Effector CD8-positive, alpha-beta T cell (primary cell): ENCODE measurements at places on chromosomes 4 and X.

GRCh38 chr4:165620913-165621312, 242.1 kb downstream of the CPE start:
- no peak for DNase-seq

- no peak for DNase-seq
Observed at GRCh38 chrX:69016293-69016941, 148.8 kb downstream of the PJA1 start.

DNA sequence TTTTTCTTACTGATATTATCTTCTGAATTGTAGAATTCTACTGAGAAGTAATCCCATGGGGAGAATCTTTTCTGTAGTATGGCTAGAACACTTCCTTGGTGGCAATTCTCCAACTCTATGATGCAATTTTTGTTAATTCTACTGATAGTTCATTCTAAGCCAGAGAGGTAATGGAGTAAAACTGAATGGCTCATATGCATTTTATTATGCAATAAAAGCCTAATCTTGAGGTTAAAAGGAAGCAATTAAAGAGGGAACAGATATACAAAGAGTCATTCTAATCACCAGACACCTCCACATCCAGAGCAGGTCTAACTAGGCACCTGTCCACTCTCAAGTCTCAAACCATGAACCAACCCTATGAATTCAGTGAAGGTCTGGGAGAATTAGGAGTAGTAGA, 9.7 kb downstream of the RAP2C start:
- DNase-seq, result no peak

DNA sequence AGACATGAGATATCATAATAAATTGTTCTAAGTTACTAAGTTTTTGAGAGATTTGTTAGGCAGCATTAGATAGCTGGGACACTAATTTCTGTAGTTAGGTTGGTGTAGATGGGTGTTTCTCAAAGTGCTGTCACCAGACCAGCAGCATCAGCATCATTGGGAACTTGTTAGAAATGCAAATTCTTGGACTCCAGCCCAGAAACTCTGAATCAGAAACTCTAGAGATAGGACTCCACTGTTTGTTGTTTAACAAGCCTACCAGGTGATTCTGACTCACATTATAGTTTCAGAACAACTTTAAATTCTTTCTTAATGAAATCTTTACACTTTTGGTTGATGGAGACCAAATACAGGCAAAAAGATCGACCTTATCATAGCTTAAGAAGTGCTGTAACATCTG, 173.7 kb downstream of the PABPC4L start:
- DNase-seq, result no peak

DNA sequence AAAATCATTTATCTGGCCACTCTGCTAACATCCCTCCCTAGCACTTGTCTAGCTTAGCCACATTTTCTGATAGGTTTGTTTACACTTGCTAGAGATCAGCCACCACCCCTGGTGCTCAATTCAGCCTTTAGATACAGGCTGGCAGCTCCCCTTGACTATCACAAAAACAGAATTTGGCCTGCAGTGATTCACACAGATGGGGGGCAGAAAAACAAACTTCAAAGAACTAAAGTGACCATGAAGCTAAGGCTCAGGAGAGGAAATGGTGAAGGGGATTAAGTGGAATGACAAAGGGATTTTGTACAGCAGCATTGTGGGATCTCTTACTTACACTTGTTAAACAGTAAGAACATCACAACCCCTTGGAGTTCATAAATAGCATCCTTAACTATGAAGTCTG, 1718.0 kb upstream of the PCDH7 start:
- no peak for DNase-seq

DNA sequence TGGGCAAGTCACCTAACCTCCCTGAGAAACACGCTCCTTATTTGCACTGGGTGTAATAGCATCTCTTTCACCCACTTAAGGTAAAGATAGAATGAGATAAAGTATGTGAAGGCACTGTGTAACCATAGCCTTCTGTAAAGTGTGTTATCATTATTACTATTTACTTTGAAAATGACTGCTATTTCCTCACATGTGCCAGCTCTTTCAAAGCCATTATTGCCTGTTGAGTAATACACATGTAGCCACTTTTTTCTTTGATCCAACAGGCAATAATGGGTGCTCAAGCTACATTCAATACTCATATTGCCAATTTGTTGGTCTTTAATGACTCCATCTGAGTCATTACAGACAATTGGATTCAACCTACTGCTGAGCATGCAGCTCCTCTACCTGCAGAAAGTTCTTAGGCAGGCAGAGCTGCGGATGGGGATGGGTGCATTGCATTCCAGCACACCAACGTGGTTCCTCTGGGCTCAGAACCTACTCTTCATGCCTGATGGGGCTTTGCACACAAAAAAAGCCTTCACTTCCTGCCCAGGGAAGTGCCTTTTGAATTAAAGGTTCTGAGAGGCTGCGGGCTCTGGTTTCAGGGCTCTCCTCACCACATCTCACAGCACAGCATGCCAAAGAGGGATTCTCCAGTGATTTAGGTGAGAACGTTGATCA, 9.7 kb downstream of the PTCHD1 start:
- no peak for DNase-seq

DNA sequence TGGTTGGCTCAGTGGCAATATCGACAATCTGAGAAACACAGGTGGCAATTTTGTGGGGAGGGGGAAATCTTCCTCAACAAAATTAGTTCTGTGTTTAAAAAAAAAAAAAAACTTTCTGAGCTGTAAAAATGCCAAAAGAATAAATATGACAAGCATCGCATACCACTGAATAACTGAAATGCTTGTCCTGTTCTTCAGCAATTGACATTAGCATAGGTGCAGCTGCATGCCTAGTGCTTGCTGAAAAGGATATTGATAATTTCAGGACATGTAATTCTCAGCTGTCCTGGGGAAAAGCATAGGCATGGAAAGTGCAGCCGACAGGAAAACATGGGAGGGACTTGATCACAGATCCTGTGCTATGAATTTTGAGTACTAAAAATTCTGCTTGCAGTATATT, 147.2 kb downstream of the SOWAHB start:
- no peak for DNase-seq

DNA sequence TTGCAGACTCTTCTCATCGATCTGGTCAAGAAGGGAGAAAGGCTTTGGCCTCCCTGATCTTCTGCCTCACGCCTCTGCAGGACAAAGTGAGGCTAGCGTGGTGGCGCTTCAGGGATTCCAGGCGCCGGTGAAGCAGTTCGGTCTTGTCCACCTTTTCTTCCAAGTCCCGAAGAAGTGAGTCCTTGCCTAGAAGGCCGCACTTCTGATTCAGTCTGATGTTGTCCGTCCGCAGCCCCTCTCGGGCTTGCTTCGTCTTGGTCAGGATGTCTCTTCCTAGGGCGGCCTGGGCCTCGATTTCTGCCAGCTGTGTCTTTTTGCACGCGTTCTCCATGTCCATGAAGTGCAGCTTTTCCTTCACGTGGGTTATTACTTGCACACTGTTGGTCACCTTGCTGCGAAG, 1.9 kb upstream of the TADA2B start:
- DNase-seq, result no peak

GRCh38 chr4:24999392-25000089, 31.2 kb downstream of the LGI2 start:
- DNase-seq, result no peak

GRCh38 chrX:153343674-153344073, 9.7 kb downstream of the ZNF275 start:
- no peak for DNase-seq

- DNase-seq, result no peak
Observed at GRCh38 chr4:61199873-61200186, 296 bp upstream of the ADGRL3 start.

DNA sequence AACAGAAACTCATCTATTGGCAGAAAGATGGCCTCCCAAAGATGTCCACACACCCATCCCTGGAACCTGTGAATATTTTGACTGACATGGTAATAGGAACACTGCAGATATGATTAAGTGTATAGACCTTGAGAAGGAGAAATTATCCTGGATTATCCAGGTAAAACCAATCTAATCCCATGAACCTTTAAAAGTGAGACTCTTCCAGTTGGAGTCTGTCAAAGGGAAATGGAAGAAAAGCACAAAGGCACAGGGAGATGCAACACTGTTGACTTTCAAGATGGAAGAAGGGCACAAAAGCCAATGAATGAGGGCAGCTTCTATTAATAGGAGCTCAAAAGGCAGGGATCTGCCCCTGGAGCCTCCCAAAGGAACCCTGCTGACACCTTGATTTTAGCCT, 83.0 kb downstream of the AMELX start:
- DNase-seq, result no peak

GRCh38 chr4:104032896-104033295, 313.1 kb upstream of the TACR3 start:
- no peak for DNase-seq

DNA sequence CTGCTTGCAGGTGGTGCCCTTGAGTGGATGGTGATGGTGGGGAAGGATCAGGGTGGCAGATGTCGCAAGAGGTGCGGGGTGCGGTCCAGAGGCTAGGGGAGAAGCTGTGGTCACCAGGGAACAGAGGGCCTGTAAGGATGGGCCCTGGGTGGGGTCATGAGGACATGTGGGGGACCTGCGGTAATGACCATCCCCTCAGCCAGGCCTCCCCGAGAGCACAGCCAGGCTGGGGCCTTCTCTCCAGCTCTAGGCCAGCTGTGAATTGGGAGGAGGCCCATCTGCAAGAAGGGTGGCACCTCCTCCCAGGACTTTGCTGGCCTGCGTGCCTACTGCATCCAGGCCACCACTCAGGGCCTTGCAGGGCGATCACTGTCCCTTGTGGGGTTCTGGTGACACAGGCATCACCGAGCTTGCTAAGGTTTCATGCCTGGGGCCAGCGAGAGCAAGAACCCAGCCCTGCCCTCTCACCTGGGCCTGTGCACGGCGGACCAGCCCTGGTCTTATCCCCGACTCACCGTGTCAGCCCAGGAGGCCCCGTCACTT, 34.1 kb upstream of the MXD4 start:
- no peak for DNase-seq

DNA sequence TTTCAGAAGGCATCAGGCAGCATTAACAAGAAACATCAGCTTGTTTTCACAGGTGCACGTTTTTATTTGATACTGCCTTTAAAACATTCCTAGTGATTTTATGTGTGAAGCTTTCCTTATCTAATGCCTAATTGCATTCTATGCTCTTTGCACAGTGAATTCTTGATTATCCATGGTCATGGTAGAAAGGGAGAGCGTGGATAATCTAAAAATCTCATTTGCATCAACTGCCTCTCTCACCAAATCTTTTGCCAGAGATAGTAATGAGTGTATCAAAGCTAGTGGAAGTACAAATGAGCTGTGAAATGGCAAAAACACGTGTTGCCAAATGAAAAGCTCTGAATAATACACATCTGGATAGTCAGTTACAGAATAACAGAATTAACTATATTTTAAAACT, 170.5 kb downstream of the NAA11 start:
- DNase-seq, result no peak

DNA sequence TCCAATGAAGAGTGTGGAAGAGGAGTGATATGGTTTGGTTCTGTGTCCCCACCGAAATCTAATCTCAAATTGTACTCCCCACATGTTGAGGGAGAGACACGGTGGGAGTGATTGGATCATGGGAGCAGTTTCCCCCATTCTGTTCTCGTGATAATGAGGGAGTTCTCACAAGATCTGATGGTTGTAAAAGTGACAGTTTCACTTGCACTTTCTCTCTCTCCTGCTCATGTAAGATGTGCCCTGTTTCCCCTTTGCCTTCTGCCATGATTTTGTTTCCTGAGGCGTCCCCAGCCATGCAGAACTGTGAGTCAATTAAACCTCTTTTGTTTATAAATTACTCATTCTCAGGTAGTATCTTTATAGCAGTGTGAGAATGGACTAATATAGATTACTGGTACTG, 39.6 kb downstream of the FAM47C start:
- no peak for DNase-seq

DNA sequence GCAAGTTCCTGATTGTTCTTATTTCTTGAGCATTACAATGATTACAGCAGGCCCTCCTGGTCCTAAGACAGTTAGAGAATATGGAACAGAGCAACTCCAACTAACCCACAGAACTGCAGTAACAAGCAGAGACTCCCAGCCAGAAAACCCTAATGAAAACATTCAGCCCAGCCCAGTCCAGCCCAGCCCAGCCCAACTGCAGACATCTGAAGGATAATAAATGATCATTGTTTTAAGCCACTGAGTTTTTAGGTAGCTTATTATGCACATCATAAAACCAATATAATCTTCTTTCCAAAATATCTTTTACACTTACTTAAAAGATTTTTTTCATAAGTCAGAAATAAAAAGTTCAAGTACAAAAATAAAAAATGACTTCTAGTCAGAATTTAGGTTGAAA, 51.3 kb downstream of the SPOCK3 start:
- DNase-seq, result no peak

DNA sequence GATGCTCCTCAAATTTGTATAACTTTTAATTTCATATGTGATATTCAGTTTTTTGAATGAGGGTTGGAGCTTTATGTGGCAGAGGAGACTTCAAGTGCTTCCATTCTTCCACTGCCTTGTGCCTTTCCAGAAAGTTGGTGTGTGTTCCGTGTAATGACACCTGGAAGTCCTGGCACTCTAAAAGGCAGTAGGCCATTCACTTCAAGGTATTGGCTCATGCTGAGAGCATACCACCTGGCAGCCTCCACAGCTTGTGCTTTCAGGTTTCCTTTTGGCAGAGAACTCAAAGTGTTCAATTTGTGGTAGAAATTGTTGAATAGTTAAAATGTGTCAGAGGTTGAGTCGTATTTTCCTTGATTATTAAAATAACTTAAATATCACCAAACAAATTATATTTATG, 49.6 kb downstream of the GRIA2 start:
- DNase-seq, result no peak

GRCh38 chr4:47837094-47837907, 566 bp downstream of the CORIN start:
- DNase-seq, result peak; percentile 3

- DNase-seq, result no peak
Observed at GRCh38 chr4:78645853-78646757, 94.5 kb downstream of the ANXA3 start.

DNA sequence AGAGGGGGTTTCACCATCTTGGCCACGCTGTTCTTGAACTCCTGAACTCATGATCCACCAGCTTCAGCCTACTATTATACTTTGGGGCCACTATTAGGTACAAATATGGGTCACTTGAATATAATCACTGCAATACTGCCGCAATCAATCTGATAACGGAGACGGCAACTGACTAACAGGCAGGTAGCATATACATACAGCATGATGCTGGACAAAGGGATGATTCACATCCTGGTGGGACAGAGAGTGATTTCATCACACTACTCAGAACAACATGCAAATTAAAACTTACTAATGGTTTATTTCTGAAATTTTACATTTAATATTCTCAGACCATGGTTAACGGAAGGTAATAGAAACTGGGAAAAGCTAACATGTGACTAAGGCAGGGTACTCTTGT, 10.9 kb downstream of the LRBA start:
- no peak for DNase-seq

DNA sequence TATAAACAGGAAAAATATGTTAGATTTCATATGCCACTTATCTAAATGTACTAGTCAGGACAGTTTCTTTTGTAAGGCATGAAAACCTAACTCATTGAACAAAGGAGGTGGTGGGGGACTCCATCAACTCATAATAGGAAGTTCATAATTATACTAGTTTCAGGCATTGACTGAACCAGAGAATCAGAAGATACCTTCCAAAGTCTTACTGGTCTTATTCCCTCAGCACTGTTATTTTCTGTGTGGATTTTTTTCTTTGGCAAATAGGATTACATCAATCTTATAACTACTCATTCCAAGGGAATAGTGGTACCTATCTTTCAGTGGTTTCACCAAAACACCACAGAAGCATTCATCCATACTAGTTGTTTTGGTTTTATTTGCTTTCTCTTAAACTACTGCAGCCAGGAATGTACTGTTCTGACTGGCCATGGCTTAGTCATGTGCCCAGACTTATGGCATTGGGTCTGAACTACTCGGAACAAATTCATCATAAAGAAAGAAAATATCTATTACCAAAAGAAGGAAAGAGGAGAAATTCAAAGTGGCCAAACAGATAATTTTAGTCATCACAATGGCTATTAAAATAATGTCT, 273.9 kb downstream of the ARAP2 start:
- DNase-seq, result no peak
